ENCODE measurements at places on chromosomes 1 and 21.

DNA sequence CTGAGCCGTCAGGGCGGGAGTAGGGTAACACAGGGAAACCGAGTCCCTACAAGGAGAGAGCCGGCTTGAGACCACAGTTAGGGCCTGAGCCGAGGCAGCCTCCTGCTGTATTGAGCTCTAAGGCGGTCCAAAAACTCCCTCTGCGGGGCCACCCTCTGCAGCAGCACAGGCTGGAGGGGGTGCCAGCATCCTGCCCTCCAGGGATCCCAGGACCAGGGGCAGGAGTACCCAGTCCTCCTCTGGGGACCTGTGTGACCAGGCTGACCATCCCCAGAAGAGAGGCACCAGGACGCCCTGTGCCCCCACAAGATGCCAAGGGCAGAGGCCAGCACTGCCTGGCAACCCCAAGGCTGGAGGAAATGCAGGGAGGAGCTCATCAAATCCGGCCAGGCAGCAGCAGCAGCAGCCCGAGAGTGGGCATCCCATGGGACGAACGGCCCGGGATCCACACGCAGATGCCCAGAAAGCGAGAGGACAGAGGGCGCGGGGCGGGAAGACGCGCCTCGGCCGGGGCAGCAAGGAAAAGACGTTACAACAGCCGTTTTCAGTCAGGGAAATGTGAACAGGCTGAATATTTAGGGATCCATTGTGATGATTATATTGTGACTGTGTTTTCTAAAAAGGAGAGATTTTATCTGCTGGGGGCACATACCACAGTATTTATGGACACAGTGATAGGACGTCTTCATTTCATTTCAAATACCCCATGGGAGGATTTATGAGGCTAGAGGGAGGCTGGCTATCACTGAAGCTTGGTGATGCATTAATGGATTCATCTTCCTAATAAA is 57.1 kb upstream of the COL18A1 start:
- DNase-seq: peak; percentile 29

DNA sequence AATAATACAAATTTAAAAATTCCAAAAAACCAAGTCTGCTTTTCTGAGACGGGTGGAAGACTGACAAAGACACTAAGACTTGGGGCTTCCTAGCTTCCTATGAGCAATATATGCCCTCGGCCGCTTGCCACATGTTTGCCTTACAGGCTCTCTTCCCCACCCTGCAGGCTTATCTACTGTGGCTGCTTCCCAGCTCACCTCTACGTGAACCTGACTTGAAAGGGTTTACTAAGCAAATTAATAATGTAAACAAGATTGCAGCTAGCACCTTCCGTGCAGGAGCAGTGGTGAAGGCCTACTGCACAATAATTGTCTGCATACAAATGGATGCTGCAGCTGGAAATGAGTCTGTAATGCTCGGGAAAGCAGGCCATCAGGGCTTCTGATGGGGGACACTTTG is 152.9 kb upstream of the DAB1 start:
- no peak for DNase-seq

DNA sequence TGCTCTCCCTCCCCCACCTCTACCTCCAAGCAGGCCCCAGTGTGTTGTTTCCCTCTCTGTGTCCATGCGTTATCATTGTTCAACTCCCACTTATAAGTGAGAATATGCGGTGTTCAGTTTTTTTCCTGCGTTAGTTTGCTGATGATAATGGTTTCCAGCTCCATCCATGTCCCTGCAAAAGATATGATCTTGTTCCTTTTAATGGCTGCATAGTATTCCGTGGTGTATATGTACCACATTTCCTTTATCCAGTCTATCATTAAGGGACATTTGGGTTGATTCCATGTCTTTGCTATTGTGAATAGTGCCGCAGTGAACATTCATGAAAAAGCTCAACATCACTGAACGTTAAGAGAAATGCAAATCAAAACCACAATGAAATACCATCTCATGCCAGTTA is 58.6 kb downstream of the DNAH14 start:
- no peak for DNase-seq

DNA sequence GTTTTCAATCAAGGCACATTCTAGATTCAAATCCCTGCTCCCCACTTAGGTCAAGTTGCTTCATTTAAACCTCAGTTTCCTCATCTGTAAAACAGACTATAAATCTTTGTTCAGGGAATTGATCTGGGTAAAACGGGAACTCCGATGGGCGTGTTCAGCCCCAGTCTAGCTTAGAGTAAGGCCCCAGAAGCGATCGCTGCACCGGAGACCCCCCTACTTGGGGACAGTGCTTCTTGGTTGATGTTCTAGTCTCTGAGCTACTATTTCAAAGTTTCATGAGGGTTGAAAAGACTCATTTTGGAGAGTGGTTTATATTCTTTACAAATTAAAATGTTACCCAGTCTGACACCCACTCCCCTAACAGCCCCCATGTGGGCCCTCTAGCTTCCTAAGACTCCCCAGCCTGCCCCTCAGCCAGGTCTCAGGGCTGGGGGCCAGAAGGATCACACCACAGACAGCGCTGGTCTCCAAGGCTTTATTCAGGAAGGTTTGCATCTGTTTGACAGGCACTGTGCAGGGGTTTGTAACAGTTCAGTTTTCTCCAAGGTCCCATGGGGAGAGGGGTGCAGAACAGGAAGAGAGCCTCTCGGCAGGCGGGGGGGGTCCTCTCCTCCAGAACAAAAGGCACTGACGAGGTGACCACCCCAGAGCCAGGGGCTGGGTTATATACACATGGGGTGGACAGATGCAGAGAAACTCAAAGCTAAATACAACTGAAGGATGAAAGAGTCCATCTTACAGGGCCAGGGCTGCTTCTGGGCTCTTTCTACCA is 82.9 kb downstream of the STUM start:
- no peak for DNase-seq

- DNase-seq: no peak
These were observed 364.8 kb downstream of the RPS6KC1 start for GRCh38 chr1:213415691-213416380.

GRCh38 chr1:61287734-61288133 is 205.4 kb downstream of the NFIA start:
- peak; percentile 61 for DNase-seq

DNA sequence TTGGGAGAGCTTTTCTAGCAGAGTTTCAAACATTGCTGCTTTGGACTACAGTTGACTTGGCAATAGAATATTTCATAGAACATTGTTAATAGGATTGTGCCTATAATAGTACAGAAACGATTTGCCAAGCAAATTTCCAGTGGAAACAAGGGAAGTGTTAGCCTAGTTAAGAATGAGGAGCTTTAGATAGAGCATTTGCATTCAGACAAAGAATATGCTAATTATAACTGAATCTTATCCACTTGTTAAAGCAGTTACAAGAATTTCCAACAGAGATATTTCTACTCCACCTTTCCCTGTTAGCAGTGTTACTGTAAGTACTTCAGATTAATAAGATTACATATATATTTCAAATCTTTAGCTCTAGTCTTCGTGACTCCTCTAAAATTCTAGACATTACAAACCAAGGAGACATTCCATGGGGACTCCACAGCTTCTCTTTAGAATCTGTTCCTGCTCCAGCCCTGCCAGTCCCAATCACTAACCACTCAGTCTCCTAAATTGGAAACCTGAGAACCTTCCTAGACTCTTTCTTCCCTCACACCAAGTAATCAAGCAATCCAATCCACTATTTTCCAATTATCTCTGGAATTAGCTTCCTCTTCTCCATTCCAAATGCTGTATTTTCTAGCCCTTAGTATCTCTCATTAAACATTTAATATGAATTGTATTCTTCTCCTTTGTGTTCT is 141.8 kb upstream of the PBX1 start:
- no peak for DNase-seq
